ENCODE measurements at places on chromosomes 5 and 9.

DNA sequence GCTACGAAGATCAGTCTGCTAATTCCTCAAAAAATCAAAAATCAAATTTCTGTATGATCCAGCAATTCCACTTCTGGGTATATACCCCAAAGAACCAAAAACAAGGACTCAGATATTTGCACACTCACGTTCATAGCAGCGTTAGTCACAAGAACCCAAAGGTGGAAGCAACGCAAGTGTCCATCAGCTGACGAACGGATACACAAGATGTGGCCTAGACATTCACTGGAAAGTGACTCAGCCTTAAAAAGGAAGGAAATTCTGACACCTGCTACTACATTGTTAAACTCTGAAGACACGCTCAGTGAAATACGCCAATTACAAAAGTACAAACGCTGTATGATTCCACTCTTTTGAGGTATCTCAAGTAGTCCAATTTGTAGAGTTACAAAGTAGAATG lies 93.3 kb downstream of the OTULIN start:
- no peak for DNase-seq

DNA sequence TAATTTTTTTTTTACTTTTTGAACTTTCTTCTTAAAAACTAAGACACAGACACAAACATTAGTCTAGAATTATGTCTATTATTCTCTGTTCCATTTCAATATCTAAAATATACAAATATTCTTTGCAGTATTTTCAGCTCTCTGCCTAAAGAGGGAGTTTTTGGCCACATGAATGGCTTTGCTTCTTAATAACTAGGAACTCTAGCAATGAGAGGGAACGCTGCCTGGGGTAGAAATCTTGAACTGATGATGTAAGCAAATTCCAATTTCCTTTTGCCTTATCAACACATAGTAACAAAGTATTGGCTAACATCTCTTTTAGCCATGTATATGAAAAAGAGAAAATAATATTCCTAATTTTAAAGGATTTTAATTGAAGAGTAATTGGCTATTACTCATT lies 51.9 kb downstream of the SLC25A46 start:
- no peak for DNase-seq

GRCh38 chr5:146848133-146848532 lies 30.4 kb downstream of the PPP2R2B start:
- no peak for DNase-seq

DNA sequence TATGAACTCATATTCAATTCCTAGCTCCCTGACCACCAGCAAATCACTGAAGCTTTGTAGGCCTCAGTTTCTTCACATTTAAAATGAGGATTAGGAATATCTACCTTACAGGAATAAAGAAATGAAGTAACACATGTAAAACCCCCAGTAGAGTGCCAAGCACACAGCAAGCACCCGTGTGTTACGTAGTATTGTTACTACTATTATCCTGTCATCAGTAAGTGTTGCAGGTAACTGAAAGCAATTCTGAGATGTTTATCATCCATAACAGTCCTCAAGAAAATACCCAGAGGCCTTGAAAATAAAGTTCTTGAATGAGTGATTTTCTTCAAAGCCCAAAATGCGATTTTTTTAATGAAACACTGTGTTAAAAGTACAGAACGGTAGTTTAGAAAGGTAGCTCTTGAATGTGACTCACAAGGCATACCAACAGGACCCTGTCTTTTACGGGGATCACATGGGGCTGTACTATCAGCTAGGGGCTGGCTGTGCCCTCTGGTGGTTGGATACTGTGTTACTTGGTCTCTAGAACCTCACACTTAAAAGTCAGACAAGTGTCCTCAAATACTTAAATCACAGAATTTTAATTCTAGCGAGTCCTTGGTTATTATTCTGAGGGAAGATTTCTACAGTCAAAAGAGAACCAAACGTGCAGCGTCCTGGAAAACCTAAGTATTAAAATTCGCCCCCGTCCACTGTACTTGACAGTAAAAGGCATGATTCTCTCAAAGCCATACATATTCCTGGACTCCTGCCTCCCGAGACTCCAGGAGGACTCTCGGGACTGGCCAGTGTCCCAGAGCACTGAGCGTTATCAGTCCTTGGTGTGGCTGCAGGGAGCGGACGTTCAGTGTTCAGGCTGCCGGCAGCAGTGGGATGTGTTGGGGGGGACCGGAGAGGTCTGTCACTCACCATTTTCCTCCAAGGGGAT lies 725 bp downstream of the NDUFB6 start:
- DNase-seq, result peak; percentile 56

GRCh38 chr5:116699332-116699731 lies 124.7 kb upstream of the SEMA6A start:
- DNase-seq, result no peak

DNA sequence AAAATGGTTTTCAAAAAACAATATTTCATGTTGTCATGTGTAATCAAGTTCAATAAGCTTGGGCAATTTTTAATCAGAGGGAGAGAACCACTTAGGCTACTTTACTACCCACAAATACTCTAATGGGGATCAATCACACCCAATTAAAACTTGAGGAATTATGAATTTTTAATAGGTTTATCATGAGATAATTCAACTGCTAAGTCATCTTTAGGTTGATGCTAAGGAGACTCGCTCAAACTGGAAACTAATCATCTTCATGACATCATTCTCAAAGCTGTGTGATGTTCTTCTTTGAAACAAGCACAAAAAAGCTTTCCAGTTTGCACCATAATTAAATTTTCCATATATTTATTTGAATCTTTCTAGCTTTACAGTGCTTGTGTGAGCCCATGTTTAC lies 867.5 kb downstream of the MAT2B start:
- no peak for DNase-seq

- no peak for DNase-seq
These were observed 273.2 kb upstream of the MPDZ start for GRCh38 chr9:13552606-13553215.

GRCh38 chr5:177116631-177117373 lies 16.8 kb upstream of the NSD1 start:
- DNase-seq, result no peak

DNA sequence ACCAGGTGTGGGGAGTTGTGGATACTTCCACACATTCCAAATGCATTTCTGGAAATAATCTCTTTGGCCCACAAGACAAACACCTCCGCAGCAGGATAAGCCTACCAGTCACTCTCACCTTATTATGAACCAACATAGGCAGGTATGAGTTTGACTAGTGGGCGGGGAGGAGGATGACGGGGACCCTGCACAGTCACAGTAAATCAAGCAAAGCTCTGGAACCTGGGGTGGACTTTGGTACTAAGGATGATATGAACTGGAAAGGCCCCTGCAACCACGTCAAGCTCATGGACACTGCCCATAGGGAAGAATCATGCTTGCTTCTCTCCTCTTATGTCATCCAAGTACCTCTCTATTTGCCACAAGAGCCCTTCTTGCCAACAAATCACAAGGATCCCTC lies 259.4 kb downstream of the HSPA4 start:
- no peak for DNase-seq

DNA sequence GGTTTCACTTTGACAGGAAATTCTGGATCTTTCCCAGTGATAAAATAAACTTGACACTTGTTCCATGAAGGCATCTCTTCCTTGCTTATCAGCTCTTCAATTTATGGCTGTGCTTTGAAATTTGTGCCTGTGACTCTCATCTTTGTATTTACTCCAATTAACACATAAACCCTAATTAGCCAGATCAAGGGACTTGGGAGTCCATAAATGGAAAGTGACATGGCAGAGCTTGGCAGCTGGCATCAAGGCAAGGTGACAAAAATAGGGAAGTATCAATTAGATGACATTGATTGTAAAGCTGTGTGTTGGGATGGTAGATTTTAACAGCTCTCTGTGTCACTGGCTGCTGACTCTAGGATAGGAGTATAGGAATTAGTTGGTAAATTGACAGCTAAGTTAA lies 133.9 kb downstream of the PBX3 start:
- no peak for DNase-seq

GRCh38 chr5:143791848-143792731 lies 19.9 kb upstream of the HMHB1 start:
- no peak for DNase-seq

DNA sequence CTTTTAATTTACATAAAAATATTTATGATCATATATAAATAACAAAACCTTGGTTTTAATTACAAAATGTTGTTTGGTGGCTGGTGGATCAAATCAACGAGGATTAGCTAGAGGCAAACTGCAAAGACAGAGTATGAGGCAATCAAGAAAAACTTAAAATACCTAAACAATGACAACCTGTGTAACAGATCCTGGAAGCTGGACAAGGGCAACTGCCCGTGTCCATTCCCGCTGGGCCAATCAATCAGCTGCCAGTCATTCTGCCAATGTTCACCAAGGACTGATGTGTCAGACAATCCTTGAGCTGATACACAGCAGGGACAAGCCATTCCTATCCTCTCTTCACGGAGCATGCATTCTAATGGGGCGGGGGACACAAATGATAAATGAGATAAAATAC lies 3.2 kb upstream of the TENT4A start:
- no peak for DNase-seq

DNA sequence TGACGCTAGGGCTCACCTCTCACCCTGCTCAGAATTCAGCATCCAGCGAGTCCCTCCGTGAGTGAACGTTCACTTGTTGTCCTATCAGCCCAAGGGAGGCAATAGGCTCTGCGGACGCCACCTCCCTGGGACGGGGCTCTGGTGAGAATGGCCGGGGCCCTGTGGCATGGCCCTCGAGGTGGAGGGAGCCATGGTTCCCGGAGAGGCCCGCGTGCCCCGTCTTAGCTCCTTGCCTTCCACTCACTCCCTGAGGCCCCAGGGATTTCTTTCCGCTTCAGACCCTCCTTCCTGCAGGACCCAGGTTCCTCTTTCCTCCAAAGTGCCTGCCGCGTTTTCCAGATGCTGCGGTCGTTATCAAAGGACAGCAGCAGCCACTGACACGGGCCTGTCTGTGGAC lies 21.5 kb downstream of the EXOC3 start:
- DNase-seq, result no peak

DNA sequence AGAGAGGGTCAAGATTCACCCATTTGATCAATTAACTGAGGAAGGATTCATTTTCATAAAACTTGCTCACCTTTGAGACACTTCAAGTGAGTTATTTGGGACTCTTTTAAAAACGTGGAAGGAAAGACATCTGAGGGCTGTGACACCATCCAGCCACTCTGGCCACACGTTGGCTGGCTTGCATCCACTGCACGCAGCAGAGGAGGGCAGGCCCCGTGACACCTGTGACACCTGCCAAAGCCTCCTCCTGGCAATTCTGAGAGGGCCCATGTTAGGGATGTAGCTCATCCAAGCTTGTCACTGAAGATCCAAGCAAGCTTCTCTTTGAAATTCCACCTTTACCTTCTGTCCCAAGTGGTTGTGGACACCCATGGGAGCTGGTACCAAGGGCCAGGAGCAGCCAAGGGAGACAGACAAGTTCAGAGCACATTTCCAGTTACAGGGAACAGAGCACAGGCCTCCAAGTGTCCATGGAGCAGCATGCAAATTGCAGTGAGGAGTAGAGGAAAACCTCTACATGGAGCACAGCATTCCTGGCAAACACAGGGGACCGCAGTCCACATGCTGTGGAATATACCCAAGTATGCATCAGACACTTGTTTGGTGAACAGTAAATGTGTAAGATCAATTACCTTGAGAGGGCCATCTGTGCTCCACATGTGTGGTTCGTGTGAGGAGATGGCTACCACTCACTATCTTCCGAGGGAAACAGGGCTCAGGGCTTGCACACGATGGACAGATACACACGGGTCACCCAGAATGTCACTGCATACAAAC lies 4.8 kb downstream of the PRSS3 start:
- no peak for DNase-seq

- no peak for DNase-seq
These were observed 64.6 kb downstream of the TSPAN17 start for GRCh38 chr5:176711883-176712282.

- no peak for DNase-seq
These were observed 112.5 kb upstream of the SLIT3 start for GRCh38 chr5:169413416-169413815.

GRCh38 chr9:110648696-110649095 lies 19.9 kb upstream of the MUSK start:
- no peak for DNase-seq

GRCh38 chr9:134996591-134997530 lies 79.1 kb upstream of the FCN1 start:
- DNase-seq, result no peak

Measured in DMS79 treated with DMSO at 0.1 percent for 48 hours (cell line).